ENCODE measurements at places on chromosomes 1 and 21.

- DNase-seq, result no peak
Observed at GRCh38 chr1:241606544-241606943, 33.6 kb downstream of the CHML start.

DNA sequence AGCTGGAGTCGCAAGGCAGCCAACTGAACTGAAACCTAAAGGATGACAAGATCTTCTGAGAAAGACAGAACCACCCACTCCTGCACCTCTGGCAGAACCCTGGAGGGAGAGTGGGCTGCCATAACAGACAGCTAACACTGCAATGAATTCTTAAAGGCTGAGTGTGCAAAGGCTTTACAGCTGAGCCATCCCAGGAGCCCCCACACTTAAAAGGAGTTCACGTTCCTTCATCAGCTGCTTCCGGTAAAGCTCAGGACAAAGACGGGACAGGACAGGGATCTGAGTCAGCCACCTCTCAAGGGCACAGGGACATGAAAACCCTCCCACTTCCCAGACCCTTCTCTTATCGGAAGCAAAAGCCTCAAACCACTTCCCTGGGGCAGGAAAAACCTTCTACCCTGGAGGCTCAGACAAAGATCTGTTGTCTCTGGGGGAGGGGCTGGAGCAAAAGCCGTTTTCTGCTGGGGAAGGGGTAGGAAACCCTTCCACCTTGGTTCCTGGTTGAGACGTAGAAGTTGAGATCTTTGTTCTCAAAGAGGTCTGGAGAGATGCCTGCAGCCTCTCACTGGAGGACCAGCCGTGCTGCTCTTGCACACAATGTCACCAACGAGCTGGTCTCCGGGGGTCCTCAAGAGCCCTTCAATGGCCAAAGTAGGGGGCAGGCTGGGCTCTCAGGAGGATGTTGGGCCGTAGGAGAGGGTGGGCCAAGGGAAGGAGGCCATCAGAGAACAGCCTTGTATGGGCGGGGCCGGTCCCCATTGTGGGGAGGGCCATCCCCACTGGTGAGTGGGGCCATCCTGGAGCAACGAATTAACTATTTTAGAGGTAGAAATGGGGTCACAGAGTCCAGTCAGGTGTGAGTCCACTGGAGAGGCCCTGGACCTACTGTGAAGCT lies 452.4 kb downstream of the PTPRU start:
- peak; percentile 36 for DNase-seq

DNA sequence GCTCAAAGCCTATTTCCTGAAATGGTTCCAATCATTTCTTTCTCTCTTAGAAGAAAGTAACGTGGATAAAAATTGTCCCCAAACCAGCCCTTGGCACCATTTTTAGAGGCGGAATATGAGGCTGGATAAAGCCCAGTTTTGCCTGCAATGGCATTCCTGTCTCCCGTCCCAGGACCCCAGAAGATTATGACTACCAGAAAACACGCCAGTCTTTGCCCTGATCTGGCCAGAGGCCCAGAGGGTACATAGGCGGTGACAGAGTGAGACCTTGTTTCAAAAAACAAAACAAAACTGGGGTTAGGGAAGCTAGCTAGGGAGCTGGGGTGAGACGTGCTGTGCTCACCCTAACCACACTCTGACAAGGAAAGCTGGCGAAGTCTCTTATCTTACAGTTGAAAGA lies at the start of gene AADACL4:
TSS of gene AADACL4 (plus strand) at position 301 of the 400 bp plus-strand sequence. CDS start 462 bp downstream, outside the sequence.
- DNase-seq, result no peak

DNA sequence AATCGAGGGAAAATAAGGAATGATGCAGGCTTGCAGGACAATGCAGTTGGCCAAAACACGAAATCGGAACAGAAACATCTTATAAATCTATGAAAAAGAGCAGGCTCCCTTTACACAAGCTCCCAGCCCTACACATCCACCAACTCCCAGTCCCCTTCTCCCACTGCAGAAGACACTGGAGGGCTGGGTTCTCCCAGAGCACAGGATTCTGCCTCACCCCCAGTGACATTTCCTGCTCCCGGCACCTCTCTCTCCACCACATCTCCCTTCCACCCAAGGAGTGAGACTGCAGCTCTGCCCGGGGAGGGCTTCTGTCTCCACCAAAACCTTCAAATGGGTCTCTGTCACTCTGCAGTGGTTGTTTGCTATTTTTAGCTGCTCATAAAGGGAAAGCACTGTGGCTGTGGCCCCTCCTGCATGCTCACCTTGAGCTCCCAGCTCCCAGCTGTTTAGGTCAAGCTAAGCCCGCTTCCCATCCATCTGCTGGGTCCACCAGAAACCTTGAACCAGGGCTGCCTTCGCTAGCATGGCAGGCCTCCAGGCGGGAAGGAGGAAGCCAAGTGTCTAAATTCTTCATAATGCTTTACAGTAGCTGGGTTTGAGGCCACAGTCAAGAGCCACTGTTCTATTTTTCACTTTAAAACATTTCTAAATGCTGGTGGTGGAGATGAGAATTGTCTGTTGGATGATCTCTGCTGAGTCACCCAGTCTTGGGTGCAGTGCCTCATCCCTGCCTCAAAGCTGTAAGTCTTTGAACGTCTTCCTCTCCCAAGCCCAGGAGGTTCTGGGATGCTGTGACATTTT lies 3.3 kb upstream of the C2CD2 start:
- peak; percentile 17 for DNase-seq

- DNase-seq, result no peak
Observed at GRCh38 chr1:92307980-92308379, 9.1 kb downstream of the RPAP2 start.

DNA sequence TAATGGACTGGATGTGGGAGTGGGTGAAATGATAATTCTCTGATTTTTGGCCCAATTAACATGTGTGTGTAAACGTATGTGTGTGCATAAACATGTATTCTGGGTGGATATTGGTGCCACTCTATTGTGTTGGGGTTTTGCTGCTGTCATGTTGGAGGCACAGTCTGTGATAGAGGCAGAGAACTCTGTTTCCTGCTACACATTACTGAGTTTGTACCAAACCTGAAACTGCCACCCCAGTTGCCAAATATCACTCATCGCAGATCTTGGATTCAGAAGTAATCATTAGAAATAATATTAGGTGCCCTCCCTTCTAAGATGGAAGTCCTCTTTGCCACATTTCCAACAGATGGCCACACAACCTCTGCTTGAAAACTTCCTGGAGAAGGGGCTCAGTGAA lies 13.8 kb downstream of the FASLG start:
- no peak for DNase-seq

GRCh38 chr1:168835791-168836190 lies 106.8 kb upstream of the DPT start:
- DNase-seq, result no peak

- DNase-seq, result no peak
Observed at GRCh38 chr1:83883979-83884378, 115.0 kb downstream of the TTLL7 start.

DNA sequence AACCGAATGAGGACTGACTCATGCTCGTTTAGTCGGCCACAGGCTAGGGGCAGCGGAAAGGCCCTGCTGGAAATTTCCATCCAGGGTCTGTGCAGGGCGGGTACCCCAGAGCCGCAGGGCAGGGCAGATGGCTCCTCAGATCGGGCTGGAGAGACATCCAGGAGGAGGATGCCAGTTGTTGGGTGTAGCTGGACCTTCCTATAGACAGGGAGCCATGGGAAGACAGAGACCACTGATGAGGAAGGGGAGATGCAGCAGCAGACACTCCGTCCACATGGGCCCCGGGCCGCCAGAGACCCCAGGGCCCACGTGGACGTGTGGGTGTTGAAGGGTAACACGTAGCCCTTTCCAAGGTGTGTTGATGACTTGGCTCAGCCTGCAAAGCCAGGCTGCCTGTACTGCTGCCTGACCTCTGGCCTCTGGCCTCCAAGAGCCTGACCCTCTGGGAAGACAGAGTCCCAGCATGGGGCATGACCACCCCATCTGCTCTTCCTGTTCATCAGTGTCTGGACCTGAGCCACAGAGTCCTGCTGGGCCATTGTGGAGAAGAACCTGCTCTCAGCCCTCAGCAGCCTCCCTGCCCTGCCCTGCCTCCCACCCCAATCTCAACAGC lies 4.8 kb downstream of the GNG4 start:
- DNase-seq, result no peak

DNA sequence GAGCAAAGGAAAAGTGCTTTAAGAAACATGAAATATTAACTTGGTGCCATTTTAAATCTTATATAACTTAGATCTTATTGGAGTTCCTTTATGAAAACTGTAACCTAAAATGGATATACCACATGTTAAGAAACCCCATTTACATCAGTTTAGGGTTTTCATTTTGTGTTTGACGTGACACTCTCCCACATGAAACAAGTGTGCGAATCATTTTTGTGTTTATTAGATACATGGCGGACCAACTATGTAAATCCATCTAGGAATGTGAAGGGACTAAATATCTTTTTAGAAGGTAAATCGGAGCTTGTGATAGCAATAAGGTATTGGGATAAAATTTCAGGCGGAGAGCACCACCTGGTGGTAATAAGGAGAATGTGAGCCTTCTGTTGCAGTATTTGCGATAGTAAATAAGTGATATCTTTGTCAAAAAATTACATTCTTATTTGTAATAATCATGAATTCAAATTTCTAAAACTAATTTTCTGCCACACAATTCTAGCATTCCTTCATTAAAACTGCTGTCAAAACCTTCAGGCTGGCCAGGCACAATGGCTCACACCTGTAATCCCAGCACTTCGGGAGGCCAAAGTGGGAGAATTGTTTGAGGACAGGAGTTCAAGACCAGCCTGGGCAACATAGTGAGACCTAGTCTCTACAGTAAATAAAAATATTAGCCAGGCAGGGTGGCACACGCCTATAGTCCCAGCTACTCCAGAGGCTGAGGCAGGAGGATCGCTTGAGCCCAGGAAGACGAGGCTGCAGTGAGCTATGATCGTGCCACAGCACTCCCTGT lies 31.3 kb downstream of the SMAP2 start:
- DNase-seq, result no peak

- no peak for DNase-seq
Observed at GRCh38 chr1:9537863-9538668, 1.2 kb upstream of the SLC25A33 start.

DNA sequence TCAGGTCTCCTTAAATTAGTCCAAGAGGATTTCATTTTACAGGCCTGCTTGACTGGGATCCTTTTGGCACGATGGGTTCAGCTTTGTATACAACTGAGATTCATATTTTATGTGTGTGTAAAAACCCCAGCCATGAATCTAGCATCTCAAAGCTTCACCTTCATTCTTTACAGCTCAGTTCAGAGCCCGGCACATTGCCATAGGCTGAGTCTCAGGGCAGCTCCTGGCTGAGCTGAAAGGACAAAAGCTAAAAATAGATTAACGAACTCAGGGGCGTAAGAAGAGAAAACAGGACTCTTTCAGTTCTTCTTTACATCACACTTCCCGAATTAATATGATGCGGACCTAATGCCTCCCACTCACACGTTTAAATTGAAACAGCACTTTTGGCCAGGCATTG lies 262.8 kb upstream of the PBX1 start:
- DNase-seq, result no peak

DNA sequence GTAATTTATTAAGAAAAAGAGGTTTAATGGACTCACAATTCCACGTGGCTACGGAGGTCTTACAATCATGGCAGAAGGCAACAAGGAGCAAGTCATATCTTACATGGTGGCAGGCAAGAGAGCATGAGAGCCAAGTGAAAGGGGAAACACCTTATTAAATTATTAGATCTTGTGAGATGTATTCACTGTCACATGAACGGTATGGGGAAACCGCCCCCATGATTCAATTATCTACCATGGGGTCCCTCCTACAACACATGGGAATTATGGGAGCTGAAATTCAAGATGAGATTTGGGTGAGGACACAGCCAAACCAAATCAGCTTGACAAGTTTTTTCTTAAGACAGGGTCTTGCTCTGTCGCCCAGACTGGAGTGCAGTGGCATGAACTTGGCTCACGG lies 14.3 kb downstream of the DAP3 start:
- no peak for DNase-seq

DNA sequence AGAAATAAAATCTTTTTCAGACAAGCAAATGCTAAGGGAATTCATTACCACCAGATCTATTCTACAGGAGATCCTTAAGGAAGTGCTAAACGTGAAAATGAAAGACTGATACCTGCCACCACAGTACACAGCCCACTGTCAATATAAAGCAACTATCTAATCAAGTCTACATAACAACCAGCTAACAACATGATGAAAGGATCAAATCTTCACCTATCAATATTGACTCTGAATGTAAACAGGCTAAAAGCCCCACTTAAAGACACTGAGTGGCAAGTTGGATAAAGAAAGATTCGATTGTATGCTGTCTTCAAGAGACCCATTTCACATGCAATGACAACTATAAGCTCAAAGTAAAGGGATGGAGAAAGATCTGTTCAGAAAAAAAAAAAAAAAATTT lies 492.4 kb downstream of the COL11A1 start:
- no peak for DNase-seq

- DNase-seq, result no peak
Observed at GRCh38 chr1:113678159-113678469, 81.2 kb downstream of the PHTF1 start.

DNA sequence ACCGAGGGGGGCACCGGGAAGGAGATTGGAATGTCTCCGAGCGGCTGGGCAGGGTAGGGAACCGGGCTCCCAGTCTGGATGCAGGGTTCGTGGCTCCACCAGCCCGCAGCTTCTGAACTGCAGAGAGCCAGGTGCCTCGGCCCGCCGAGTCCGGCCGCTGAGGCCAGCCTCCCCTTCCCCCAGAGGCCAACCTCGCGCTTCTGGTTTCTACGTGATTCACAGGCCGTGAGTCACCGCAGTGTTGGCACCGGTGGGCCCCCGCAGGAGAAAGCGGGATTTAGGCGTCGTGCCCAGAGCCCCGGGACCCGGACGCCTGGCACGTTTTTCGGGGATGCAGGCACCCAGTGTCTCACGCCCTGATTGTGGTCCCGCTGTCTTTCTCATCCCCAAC lies 458 bp downstream of the CRABP2 start:
- DNase-seq, result peak; percentile 72

GRCh38 chr1:32780628-32781234 lies 36.4 kb downstream of the YARS1 start:
- DNase-seq, result no peak

DNA sequence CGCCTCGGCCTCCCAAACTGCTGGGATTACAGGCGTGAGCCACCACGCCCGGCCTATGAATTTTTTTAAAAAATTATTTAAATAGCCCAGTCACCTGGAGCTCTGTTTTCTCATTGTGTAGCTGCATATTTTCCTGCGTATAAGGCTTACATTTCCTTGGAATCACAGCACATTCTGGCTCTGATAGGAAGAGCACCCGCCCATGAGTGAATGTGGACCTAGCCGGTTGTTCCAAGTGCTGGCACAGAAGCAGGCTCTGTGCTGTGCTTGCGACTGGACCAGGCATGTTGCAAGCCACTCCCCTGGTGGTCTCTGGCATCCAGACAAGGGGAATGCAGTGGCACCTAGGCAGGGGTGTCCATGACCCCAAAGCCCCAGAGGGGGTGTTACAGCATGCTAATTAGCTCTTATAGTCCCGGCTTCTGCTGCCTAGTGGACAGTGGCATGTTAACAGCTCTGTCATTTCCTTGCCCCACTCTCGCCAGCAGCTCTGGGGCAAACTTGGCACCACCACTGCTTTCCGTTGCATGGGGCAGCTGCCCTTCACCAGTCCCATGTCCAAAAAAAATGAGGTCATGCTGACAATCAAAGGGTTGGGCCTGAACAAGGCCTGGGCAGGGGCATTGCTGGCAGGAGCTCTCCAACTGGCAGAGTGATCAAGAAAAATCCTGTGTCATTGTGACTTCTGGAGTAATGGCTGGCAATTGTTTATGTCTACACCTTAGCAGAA lies 5.2 kb upstream of the VTCN1 start:
- no peak for DNase-seq

Measured in amniotic stem cell (primary cell).